ENCODE measurements at places on chromosomes 5 and 9.

DNA sequence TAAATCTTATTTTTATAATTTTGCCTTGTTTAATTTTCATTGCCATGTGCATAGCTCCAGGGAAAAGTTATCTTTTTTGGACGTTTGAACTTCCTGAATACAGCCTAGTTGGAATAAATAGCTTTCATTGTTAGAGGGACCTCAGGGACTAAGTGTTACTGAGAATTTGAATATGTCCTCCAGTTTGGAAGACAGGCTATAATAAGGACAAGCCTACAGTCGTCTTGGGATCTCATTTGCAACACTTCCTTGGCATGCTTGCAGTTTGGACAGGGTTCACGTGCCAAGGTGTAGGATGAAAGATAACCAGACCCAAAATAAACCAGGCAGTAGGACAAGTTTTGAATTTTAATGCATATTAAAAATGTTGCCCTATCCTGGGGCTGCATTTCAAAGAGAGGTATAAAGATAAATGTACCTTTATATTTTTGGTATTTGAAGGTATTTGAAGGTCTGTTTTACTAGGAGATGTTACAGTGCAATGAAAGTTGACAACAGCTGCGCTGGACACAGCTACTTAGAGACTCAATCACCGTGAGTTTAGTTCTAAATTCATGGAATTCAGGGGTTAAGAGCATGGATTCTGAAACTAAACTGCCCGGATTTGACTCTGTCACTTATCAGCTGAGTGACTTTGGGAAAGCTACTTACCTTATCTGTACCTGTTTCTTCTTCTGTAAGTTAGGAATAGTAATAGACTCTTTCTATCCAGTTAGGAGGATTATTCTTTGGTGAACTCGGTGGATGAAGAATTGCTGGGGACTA is 134.1 kb downstream of the ACTBL2 start:
- no peak for DNase-seq

DNA sequence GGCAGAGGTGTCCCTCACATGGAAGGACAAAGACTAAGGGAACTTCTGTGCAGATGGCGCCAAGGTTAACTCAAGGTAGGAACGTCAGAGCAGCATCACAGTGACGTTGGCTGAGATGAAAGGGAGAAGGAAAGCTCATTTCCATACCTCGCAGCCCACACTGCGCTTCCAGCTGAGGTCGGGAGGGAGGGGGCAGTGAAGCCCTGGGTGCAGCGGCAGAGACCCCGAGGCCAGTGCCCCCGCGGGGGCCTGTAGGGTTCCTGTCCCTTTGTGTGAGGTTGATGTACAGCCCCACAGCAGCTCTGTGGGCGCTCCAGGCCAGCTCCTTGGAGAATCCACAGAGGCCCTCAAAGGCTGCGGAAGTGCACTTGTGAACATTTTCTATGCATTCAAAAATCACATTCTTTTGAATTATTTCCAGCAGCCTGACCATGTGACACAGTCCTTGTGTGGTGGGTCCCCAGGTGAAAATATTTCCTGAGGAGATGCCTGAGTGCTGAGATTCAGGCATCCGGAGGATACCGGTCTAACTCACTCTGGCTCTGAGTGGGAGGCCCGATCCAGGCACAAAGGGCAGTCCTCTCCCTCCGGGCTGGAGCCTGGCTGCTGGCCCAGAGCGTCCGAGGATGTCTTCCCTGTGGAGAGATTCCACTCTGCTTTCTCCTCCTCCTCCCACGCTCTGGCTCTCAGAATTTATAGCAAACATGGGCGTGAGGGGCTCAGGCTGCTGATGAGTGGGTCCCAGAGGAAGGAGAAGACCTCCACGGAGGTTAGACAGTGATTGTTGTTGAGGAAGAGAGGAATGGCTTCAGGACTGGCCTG is 150.7 kb downstream of the ICE1 start:
- no peak for DNase-seq

GRCh38 chr9:33022303-33022702 is 2.8 kb upstream of the DNAJA1 start:
- no peak for DNase-seq

DNA sequence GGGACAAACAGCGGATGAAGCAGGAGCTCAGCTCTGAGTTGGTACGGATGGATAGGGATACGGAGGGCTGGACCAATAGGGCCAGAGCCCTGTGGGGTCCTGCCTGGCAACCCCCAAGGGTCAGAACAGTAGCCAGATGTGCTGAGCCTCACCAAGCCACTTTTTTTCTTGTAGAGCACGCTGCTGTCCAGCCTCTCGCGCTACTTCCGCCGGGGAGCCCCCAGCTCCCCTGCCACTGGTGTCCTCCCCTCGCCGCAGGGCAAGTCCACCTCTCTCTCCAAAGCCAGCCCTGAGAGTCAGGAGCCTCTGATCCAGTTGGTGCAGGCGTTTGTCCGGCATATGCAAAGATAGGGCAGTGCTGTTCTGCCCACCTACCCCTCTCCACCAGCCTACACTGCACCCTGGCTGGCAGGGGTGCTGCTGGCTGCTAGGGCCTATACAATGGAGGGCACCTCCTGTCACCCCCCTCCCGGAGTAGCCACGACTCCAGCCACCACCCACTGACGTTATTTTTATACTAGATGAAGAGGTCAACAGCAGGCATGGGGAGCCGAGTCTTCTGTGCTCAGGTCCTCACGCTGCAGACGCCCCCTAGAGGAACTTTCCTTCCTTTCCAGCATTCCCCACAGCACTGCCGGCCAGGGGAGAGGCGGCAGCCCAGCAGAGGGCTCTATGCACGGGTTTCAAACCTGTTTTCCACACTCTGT is 21.6 kb downstream of the SH3GLB2 start:
- DNase-seq: no peak

DNA sequence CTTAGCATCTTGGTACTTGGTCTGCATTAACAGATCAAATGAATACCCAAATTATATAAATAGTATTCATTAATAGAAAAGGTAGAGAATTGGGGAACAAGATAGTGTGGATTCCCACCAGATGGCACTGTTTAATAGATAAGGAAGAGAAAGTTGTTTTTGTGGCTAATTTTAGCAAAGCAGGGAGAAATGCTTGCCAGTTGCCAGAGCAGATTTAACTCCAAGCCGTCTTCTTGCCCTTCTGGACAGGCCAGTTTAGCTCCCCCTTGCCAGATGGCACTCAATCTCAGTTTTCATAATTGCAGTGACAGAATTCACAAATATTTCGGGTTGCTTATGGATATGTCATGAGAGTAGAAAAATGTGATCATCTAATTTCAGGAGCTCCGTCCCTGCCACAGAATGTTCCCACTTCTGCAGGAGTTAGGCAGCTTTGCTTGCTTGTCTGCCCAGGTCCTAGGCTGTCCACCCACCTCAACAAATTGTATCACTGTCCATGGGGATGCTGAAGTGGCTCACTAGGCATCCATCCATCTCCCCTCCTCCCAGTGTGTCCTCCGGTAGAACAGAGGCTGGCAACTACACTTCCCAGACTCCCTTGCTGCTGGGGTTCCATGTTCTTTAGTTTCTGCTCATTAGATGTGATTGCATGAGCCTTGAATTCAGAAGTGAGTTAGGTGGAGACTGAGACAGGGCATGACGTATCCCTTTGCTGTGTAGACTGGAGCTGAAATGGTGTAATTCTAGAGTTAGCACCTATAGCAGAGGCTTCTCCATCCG is 11.8 kb upstream of the HEXB start:
- no peak for DNase-seq

DNA sequence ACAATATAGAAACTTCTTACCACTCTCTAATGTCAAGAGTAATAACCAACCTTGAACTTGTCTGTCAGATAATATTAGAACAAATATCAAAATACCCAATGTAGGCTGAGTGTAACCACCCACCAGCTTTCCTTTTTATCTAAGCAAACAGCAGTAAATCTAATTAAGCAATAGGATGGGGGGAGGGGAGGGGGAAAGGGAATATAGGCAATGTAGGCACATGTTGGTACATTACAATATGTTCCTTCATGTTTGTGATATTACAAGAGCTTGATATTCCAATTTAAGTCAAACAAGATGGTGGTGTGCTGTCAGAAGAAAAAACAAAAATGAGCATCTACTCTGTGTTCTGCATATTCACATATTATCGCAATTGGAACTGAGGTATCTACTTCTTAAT is 158.2 kb downstream of the DENND1A start:
- no peak for DNase-seq

GRCh38 chr9:557601-558201 is 283.8 kb upstream of the DMRT1 start:
- DNase-seq: no peak

GRCh38 chr9:134712243-134712642 is 70.6 kb downstream of the COL5A1 start:
- DNase-seq: no peak

GRCh38 chr5:157252711-157253465 is 13.0 kb upstream of the CYFIP2 start:
- DNase-seq: peak; percentile 26
